Activated CD8-positive, alpha-beta memory T cell treated with anti-CD3 and anti-CD28 coated beads, Interleukin-2, amount 50 U/mL, for 48 hours (primary cell): ENCODE measurements at places on chromosomes 4 and X.

- DNase-seq, result no peak
These were observed 196.4 kb upstream of the RADX start for GRCh38 chrX:106415276-106415895.

DNA sequence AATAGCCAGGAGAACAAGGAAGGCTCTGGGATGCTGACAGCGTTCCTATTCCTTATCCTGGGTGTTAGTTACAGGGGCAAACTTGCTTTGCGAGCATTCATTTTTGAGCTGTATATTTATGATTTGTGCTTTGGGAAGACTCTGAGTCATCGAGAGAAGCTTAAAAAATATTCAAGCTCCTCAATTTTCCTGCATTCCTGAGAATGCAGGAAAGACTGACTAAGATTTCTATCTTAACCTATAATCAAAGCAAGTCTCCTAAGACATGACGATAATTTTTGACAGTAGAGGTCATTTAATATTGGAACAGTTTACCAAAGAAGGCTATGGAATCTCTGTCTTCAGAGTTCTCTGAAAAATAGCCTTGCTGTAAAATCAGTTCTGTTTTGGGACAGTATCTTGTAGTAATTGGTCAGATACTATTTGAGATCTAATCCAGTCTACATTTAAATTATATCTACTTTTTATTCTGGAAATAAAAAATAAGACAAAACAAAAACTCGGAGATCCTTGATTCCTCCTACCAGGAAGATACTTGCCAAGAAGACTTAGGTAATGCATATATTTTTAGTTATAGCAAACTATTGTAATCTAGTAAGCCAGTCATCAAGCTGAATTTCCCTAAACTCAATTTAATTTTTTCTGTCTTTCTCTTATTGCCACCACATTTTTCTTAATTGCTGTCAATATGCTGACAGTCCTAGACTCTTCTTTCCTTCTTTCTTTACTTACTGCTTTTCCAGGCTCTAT, 31.7 kb downstream of the BBS12 start:
- no peak for DNase-seq

GRCh38 chr4:40992472-40993295, 221.7 kb downstream of the APBB2 start:
- no peak for DNase-seq

DNA sequence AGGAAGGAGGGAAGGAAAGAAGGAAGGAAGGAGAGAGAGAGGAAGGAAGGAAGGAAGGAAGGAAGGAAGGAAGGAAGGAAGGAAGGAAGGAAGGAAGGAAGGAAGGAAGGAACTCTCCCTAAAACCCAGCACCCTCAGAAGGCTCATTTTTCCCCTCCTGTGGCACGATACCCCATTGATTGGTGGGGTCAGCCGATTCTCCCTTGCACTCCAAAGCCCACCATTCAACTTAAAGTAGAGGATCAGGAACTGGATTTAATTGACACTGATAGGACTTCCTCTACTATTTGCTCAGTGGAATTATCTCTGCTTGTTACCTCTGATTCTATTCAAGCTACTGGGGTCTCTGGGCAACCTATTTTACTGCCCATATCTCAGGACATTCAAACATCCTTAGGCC, 199.2 kb upstream of the MAOA start:
- DNase-seq, result no peak

GRCh38 chr4:79198951-79199587, 126.8 kb downstream of the NAA11 start:
- no peak for DNase-seq

GRCh38 chr4:121510341-121510874, 129.6 kb upstream of the QRFPR start:
- DNase-seq, result no peak

DNA sequence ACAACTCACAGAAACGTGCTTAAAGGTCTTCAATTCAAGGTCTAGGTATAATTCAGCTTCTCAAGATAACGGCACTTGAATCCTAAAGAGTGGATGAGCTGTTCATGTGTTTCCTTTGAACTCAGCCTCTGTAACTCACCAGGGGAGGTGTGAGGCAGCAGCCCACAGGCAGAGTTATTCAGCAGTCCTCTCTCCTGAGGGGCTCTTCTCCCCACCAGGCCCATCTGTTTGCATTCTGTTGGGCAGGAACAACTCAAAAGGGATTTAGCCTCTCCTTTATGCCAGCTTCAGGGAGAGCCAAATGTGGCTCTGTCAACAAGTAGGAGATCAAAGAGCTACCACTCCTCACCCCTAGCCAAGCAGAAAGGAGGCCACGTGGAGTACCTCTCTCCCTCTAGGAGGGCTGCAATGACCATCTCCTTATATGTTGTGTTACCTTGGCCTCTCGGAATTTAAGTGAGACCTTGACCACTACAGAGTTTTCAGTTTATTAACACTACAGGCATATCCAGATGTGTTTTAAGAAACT, 151.2 kb downstream of the SPATA18 start:
- no peak for DNase-seq

- no peak for DNase-seq
These were observed 584.3 kb downstream of the KLHL13 start for GRCh38 chrX:117532339-117532738.

- no peak for DNase-seq
These were observed 240.5 kb upstream of the CXXC4 start for GRCh38 chr4:104735174-104735573.

DNA sequence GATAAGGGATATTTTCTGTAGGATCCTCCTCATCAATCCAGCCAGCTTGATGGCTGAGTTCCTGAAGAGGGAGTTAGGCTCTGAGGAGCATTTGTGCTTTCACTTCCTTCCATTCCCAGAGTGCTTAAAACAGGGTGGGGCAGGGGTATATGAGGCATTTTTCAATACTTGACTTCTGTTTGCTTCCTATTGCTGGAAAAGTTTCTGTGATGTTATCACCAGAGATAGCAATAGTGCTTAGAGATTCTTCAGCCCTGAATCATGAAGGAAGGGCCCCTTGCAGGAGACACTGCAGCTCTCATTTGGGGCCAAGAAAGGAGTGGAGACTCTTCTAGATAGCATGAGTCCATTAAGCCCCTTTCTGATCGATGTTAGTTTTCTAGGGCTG, 166.7 kb upstream of the RPS6KA3 start:
- no peak for DNase-seq

GRCh38 chr4:65096630-65097029, 573.7 kb downstream of the EPHA5 start:
- DNase-seq, result no peak

- DNase-seq, result no peak
These were observed 74.4 kb downstream of the SOWAHB start for GRCh38 chr4:76823495-76823894.

DNA sequence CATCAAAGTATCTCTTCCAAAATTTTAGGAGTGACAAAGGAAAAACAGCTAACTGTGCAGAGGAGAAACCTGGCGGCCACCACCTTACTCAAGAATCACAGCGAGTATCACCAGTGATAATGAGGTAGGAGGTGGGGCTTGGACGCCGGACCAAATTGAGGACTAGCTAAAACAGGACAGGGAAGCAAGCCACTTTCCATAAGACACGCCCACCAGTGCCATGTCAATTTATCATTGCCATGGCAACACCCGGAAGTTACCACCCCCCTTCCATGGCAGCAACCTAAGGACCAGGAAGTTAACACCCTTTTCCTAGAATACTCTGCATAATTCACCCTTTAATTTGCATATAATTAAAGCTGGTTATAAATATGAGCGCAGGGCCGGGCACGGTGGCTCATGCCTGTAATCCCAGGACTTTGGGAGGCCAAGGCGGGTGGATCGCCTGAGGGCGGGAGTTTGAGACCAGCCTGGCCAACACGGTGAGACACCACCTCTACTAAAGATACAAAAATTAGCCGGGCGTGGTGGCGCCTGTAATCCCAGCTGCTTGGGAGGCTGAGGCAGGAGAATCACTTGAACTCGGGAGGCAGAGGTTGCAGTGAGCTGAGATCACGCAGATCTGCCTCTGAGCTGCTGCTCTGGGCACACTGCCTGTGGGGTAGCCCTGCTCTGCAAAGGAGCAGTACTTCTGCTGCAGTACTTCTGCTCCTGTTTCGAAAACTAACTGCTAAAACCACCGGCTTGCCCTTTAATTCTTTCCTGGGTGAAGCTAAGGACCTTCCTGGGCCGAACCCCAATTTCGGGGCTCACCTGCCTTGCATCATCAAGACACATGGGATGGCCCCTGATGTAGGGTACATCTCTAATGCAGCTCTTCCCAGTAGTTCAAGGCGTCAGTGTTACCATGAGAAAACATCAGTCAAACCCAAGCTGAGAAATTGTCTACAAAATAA, 116.7 kb downstream of the HMX1 start:
- no peak for DNase-seq

DNA sequence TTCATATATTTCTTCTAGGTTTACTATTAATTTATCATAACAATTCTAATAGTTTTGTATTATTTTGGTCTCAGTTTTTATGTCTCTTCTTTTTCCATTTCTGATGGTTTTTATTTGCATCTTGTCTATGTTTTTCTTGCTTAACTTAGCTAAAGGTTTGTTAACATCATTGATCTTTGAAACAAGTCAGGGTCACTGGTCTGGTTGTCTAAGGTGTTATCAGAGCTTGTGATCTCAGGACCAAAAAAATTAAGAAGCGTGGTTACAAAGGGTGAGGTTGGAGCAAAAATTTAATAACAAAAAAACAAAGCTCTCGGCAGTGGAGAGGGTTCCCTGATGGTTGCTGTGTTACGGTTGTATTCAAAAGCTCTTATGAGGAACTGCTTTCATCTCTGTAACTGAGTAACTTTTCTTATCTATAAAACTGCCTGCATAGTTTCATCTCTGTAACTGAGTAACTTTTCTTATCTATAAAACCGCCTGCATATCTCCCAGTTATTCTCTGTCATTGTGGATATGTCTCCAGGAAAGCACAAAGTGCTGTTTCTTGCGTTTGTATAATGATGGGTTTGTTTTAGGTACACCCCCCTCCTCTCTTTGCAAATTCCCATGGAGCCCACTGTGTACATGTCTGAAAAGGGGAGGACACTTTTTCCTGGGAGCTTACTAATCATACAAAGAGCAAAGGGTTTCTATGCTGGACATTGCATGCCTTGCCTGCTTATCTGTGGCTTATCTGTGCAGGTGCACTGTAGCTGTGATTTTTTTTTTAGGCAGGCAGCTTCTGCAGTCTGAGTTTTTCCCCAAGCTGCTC, 62.4 kb upstream of the UGT2B15 start:
- DNase-seq, result no peak

DNA sequence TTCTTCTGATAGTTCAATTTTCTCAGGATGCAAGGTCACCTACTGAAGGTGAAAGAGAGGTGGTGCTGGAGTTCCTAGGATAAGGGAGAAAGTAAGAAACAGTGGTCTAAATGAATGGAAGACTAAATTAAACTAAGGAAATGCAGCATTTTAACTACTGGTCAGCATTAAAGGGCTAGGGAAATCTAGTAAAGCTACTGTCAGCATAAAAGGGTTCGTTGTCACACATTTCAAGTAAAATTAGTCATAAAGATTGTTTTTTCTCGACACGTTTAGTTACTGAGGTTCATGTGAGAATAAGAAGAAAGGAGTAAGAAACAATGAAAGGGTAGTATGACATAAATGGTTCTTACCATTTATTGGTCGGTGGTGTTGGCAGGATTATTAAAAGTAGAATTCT, 40.0 kb upstream of the COX18 start:
- no peak for DNase-seq

DNA sequence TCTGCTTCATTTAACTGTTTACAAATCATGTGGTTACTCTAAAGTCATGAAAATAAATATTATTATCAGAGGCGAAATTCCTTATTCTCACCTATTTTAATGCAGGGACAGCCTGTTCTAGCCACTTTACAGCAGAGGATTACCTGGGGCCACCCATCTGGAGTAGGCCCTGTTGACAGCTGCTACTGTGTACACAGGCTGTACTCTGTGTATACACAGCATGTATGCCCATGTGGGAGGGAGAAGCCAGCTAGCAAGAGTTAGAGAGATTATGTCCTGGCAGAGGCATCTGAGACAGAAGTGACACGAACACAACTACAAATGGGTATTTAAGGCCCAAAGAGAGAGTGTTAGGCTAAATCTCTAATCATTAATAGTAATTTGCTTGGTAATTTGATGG, 62.1 kb downstream of the GPRIN3 start:
- no peak for DNase-seq

DNA sequence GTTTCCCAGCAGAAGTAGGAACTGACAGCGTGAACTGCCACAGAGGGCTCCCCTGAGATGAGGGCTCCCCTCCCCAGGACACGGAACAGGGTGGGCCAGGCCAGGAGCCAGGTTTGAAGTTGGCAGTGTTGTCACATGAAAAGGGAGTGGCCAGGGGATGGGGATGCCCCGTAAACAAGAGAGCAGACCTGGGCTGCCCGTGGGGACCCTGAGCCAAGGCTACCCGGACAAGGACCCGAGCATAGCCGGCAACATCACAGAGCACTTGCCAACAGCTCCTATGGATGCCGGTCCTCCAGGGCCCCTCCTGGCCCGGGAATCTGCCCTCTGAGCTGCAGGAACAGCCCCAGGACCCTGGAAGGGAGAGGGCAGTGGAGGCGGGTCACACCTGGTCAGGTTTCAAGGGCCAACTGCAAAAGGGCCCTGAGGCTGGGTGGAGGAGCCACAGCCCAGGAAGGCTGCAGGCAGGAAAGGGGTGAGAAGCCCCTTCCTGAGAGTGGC, 102.1 kb downstream of the CPZ start:
- DNase-seq, result peak; percentile 10

GRCh38 chr4:122854447-122855352, 28.1 kb downstream of the FGF2 start:
- no peak for DNase-seq

GRCh38 chr4:22607382-22607781, 85.4 kb upstream of the GBA3 start:
- DNase-seq, result peak; percentile 59

GRCh38 chr4:101885574-101885973, 95.0 kb downstream of the BANK1 start:
- DNase-seq, result no peak

DNA sequence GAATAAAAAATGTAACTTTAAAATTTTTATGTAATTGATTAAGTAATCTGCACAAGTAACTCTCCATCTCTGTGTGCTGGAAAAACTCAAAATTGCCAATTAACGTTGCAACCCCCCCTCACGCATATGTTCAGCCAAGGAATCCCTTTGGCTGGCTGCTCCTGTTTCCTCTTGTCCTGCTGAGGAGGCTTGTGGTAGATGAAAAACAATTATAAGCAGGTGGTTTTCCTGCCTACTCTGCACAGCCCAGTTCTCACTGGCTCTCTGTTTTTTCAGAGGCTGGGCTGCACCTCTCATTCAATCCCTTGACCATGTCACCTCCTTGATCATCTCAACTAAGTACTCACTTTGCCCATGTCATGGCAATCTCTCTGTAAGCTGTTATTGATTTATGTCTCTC, 1068.4 kb downstream of the ARAP2 start:
- DNase-seq, result no peak

GRCh38 chr4:89067417-89067816, 10.4 kb upstream of the FAM13A start:
- no peak for DNase-seq

GRCh38 chr4:122548886-122549630, 71.8 kb downstream of the IL21 start:
- DNase-seq, result no peak

GRCh38 chrX:19350941-19351384, 7.2 kb downstream of the PDHA1 start:
- no peak for DNase-seq
